Lung (tissue), 17 donors: ENCODE measurements at places on chromosomes 13 and 19.

GRCh38 chr19:29884466-29884865, 57.6 kb upstream of the URI1 start:
- no peak for DNase-seq

DNA sequence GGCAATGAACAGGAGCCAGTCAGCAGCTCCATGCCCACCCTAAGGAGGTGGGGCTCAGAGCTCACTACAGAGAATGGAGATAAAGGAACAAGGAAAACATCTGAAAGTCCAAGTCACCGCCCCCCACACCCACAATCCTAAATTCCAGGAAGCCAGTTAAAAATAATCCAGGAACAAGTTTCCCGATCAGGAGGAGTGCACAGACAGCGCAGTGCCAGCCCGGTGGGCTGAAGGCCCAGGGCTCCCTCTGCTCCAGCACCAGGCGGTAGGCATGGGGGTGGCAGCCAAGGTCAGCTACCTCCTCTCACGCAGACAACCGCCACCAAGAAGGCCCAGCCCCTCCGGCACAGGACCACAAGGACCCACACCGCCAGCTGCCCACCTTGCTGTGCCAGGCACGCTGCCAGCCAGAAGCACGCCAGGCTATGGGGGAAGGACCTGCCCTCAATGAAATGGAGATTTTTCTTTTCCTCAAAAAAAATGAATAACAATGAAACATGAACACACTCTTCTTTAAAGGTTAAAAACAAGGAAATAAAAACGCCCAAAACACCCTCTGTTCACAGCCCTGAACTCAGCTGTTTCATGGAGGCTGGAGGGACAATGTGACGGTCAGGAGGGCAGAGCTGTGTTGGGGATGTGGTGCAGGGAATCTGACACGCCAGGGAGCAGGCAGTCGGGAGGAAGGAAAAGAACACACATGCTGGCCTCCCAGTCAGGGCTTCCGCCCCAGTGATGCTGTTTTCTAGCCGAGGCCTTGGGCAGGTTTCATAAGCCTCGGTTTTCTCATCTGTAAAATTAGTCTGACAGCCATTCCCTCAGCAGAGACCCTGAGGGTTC, 11.0 kb downstream of the STK24 start:
- no peak for DNase-seq

GRCh38 chr13:43397111-43397510, 373.7 kb downstream of the DNAJC15 start:
- no peak for DNase-seq

GRCh38 chr13:30440910-30441703, 18.8 kb downstream of the UBE2L5 start:
- no peak for DNase-seq

- peak; percentile 78 for DNase-seq
Observed at GRCh38 chr19:588093-588740, 1.5 kb upstream of the HCN2 start.

GRCh38 chr13:30846866-30847265, 59.2 kb upstream of the MEDAG start:
- peak; percentile 66 for DNase-seq

DNA sequence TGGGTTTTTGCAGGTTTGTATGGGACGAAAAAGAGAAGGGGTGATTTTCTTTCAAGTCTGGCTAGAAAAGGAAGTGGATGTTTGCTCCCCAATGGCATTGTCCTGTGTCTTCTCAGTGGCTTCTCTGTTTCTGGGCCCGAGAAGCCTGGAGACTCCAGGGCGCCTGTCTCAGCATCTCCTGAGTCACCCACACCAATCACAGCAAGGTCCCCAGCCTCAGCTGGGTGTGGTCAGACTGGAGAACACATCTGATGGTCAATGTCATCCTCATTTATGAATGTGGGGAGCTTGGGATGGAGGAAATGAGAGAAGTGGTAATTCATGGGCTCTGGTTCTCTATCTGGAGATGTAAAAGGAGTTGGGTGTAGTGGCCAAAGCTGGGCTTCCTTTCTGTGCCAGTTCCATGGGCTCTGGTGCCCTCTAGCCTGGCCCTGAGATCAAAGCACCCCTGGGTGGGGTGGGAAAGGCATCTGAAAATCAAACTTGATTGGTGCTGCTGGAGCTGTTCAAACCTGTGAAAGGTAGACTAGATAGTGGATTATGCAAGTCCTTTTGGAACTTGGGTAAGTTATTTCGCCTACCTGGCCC, 13.4 kb downstream of the RASL11A start:
- no peak for DNase-seq

- peak; percentile 89 for DNase-seq
Observed at GRCh38 chr19:12721656-12722565, 1.8 kb downstream of the TNPO2 start.

DNA sequence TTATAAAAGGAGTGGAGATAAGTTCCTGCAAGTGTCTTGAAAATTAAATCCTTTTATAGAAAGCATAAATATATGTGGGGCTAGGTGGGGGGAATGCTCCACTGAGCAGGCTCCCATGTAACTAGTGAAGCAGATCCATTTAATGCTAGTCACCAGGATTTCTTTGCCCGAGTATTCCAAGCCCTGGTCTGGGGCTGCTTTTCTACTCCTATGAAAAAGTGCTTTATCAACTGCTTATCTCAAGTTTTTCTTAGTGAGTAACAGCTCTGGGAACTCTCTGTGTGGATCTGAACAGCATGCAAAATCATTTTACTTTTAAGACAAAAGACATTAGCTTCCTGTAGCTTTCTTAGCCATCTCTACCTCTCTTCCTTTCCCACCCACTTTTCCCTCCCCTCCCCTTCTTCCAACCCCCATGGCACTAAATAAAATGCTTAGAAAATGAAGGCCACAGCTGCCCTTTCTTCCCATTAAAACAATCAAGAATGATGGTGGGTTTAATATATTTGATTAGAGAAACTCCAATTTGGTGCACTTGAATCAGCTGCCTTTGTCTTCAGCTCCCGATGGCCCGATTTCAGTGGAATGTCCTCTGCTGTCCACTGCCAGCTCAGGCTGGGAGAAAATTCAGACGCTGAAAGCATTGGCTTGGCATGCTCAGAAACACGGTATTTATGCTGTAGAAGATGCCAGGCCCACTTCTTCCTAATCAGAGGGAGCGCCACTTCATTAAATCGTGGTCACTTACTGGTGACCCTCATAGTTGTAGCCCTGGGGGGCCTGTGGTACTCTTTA, 475.1 kb downstream of the FOXO1 start:
- peak; percentile 16 for DNase-seq

DNA sequence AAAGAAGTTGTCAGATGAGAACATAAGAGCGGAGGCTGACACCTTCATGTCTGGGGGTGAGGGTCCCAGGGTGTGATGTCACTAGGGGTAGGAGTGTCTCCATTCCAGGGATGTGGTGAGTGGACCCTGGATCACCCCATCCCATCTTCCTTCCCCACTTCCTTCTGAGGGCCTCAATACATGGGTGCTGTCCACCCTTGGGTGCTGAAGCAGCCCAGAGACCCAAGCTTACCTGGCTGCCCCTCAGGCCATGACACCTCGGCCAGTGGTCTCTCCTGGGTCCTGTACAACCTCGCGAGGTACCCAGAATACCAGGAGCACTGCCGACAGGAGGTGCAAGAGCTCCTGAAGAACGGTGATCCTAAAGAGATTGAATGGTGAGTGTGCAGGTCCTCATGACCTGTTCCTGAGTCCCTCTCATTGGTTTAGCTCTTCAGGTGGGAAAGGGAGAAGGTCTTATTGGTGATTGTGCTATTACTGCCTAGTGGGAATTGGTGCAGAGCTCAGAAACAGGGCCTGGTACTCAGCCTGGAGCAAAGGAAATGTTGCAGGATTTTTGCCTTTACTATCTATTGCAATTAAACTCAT, 37.7 kb upstream of the CYP4F8 start:
- no peak for DNase-seq

DNA sequence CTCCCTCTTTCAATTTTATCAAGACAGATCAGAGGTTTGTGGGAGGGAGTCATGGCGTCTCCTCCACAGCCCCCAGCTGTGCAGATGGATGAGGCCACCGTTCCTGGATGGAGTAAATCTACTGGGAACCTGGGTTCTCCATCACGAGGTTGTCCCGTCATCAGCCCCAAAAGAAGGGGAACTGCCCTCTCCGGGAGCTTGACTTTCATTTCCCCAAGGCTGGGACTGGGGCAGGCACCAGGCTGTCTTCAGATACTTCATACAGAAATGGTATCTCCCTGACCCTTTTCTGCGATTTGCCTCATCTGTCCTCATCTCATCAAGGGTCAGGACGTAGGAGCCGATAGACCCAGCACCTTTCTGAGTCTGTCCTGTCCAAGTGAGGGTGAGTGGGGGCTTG, 9.8 kb downstream of the LILRB2 start:
- no peak for DNase-seq

DNA sequence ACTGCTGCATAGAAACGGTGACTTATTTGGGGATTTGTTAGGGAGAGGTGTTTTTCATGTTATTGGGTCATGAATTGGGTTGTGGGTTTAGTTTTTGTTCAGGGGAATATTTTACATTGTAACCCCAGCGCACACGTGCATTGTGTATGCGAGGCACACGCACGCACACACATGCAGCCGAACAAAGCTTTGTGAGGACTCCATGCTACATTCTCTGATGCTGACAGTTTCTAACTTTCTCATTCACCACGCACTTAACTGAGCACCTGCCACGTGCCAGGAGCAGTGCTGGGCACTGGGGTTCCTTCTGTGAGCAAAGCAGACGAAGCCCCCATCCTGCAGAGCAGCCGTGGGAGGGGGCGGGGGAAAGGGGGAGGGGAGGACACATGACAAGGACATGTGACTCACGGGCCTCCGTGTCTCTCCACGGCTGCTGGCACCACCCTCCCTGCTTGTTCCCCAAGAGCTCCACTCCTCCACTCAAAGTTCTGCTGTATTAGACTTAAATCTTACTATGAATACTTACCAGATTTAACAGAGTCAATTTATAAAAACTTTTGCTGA, 55.6 kb downstream of the SLC7A9 start:
- no peak for DNase-seq

DNA sequence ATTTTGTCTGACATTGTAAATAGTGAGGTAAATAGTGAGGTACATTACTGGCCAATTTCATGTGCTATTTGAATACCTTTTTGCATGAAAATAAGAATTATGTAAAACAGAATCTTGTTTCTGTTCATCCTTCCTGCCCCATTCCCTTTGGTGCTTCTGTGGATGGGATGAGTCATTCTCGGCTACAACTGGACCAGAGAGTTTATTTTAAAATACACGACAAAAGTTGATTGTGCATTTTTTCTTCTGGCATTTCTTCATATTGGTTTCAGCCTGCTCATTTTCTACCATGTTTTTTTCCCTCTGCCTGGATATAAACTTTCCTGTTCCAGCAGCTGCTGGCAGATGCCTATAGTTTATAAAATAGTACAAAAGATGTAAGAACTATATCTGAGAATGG, 107.5 kb downstream of the CYSLTR2 start:
- DNase-seq: no peak

- no peak for DNase-seq
Observed at GRCh38 chr19:3575260-3575741, 2.6 kb downstream of the HMG20B start.

GRCh38 chr19:38384209-38385027, 3.4 kb downstream of the GGN start:
- DNase-seq: no peak

DNA sequence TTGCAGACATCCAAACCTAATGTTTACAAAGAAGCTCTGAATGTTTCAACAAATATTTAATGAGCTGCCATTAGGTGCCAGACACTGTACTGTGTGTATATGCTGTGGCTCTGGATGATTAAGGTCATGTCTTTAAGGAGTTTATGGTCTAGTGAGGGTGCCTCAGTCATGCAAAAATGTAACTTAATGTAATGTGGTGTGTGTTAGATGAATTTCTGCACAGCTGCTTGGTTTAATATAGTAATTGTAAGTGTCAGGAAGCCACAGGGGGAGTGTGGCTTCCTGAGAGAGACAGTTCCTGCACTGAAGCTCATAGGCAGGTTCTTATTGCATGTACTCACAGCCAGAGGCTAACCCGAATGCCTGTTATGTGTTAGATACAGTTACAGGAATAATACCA, 43.3 kb downstream of the SPATA13 start:
- no peak for DNase-seq

- DNase-seq: no peak
Observed at GRCh38 chr13:34772881-34773280, 169.2 kb upstream of the NBEA start.

DNA sequence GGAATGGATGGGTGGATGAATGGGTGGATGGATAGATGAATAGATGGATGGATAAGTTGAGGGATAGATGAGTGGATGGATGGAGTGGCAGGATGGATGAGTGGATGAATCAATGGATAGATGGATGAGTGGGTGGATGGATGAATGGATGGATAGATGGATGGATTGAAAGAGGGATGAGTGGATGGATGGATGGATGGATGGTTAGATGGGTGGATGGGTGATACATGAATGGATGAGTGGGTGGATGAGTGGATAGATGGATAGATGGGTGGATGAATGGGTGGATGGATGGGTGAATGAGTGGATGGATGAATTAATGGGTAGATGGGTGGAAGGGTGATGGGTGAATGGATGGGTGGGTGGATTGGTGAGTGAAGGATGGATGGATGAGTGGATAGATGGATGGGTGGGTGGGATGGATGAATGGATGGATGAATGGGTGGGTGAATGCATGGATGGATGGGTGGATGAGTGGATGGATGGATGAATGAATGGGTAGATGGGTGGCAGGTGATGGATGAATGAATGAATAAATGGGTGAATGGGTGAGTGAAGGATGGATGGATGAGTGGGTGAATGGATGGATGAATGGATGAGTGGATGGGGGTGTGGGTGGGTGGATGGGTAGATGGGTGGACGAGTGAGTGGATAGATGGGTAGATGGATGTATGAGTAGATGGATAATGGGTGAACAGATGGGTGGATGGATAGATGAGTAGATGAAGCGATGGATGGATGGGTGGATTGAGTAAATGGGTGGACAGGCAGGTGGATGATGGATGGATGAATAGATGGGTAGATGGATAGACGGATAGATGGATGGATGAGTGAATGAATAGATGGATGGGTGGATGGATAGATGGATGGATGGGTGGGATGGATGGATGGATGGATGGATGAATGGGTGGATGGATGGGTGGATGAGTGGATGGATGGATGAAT, 17.7 kb downstream of the GNA15 start:
- no peak for DNase-seq

DNA sequence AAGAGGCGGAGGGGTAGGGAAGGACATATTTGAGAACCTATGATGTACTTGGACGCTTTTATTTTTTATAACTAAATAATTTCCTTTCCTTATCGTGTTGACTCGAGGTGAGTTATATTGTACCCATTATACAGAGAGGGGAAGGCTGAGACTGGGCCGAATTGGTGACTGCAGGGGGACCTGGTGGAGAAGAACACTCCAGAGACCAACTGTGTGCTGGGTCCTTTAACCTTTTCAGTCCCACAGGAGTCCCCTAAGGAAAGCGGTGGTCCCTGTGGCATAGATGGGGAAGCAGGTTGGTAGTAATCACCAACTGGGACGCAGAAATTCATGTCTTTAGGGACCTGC, 633 bp downstream of the MYH14 start:
- no peak for DNase-seq

GRCh38 chr19:53311044-53311443, 22.5 kb upstream of the ZNF845 start:
- no peak for DNase-seq

DNA sequence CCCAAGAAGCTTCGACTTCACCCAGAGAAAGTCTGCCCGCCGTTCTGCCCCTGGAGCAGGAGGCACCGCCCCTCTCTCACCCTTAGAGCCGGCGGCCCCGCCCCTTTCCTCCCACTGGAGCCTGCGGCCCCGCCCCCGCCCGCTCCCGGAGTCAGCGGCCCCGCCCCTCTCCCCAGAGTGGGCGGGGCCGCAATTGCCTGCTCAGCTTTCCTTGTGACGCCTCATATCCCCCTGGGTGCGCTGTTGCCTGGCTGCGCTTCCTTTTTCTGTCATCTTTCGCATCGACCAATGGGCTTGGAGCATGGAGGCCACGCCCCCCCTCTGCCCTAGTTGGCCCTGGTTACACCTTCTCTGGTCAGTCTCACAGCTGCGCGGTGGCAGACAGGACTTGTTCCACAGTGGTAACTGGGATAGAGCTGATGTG, 38.2 kb upstream of the ZNF492 start:
- DNase-seq: no peak
